ENCODE measurements at places on chromosomes 13 and 19. TPM values are rescaled to one million over a fixed set of nuclear protein-coding genes. Genes with fewer than 3 reads are reported as not detected.

GRCh38 chr19:46080561-46080960 lies 39.8 kb upstream of the IGFL4 start:
- peak; percentile 68 for DNase-seq

PROSER1 gene
- 35.9 TPM for total RNA-seq

- no peak for DNase-seq
These were observed 338 bp downstream of the RGCC start for GRCh38 chr13:41457589-41458186.

DNA sequence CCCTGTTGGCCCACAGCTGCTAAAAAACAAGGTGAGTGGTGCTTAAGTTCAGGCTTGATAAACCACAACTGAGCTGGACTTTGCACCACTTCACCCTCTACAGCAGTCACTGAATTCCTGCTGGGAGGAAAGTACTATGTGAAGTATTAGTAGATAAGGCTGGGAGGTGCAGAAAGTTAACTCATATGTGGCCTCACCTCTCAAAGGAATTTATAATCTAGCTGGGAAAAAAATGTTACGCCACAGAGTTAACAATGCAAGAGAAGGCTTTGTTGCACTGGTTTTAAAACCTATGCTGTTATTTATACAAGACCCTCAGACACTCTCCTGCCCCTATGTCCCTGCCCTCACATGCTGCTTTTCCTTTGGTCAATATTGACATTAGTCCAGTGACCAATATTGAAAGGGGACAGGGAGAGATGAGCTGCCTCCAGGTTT lies 60.9 kb downstream of the LIG4 start:
- DNase-seq, result no peak

GRCh38 chr19:18339723-18340122 lies 675 bp upstream of the PGPEP1 start:
- DNase-seq, result no peak

NUMBL gene
- 12.6 TPM for total RNA-seq

- DNase-seq, result peak; percentile 76
These were observed at the start of gene ANO8 for GRCh38 chr19:17334414-17335409. Gene ANO8 (minus strand): TSS chr19:17334855. CDS start chr19:17334670, 185 bp downstream.

MUC16 gene
- total RNA-seq, result 0.50 TPM

DNA sequence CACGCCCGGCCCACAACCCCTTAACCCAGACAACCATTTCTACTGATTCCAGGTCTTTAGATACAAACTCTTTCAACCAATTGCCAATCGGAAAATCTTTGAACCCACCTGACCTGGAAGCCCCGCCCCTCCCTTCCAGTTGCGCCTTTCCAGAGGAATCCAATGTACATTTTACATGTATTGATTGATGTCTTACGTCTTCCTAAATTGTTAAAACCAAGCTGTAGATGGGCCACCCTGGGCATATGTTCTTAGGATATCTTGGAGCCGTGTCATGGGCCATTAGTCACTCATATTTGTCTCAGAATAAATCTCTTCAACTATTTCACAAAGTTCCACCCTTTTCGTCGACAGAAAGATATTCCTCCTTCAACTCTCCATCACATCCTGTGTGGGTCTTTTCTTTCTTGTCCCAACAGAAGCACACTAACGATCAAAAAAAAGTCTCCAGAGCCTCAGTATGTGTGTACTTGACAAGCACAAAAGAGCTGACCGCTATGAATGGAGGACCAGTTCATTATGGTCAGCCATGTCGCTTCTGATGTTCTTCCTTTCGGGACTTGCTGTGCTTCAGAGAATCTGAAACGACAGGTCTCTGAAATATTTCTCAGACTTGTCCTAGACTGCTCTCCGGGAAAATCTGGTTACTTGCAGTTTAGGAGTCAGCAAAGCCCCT lies 601 bp upstream of the ZNF749 start:
- no peak for DNase-seq

CALR3 gene
- not detected for total RNA-seq

FGF22 gene
- total RNA-seq, result not detected

DNA sequence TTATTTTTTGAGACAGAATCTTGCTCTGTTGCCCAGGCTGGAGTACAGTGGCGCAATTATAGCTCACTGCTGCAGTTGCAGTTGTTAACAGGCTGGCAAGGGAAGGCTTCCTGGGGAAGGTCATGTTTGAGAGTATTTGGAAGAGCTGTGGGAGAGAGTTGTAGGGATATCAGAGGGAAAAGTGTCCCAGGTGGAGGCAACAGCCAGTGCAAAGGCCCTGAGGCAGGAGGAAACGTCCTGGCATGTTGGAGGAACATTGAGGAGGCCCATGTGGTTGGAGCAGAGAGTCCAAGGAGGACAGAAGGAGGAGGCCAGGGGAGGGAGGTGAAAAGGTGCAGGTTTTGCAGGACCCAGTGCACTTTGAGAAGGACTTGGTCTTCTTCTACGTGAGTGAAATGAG lies 2.2 kb upstream of the DUS3L start:
- no peak for DNase-seq

- DNase-seq, result peak; percentile 56
These were observed 20.3 kb downstream of the LNX2 start for GRCh38 chr13:27599845-27600553.

GRCh38 chr13:20716951-20717350 lies 13.5 kb downstream of the IL17D start:
- no peak for DNase-seq

DNA sequence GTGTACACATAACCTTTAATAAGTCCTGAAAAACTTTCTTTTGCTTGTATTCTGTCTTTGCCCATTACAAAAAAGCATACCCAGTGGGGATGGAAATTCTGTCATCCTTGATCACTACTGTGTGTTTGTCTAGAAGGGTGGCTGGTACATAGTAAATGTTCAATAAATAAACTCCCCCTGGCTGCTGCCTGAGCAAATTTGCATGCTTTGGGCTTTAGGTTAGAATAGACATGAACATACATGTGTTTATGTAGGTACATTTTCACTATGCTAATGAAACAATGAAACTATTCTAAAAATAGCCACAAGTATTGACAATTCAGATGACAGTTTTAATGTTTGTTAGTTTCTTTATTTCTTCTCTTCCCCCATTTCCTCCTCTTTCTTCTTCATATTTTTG lies 36.1 kb downstream of the TNFSF13B start:
- no peak for DNase-seq

GRCh38 chr13:35675651-35676050 lies 199.2 kb upstream of the MAB21L1 start:
- DNase-seq, result no peak

- no peak for DNase-seq
These were observed 178.6 kb downstream of the SHISA2 start for GRCh38 chr13:25873242-25873612.

DNA sequence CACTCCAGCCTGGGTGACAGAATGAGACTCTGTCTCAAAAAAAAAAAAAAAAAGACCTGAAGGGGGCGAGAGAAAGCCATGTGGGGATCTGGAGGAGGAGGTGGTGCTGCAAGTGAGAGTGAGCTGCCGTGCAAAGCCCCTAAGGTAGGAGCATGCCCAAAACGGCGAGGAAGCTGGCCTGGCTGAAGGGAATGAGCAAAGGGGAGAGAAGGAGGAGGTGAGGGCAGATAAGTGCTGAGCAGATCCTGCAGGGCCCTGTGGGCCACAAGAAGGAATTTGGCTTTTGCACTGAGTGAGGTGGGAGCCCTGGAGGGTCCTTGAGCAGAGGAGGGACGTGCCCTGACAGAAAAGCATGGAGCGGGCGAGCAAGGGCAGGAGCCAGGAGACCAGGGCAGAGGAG lies 19.4 kb upstream of the ADGRE5 start:
- no peak for DNase-seq

DNA sequence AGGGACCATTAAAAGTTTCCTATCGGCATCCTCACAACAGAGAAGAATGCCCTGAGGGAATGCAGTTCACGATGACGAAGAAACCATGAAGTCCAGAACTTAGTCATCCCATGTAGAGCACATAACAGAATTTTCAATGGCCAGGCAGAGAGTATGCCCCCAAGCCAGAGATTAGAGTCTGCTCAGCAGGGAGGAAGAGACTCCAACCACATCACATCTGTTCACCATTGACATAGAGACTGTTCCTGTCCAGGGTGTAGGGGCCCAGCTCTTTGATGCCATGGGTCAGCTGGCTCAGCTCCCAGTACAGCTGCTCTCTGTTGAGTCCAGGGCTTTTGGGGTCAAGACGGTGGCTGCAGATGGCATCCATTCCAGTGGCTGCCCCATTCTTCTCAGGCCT lies 68.2 kb downstream of the MBD3L1 start:
- no peak for DNase-seq

IGSF23 gene
- total RNA-seq, result not detected

GRCh38 chr13:76350399-76350798 lies 535.8 kb downstream of the KCTD12 start:
- no peak for DNase-seq

GRCh38 chr13:106362707-106363106 lies 172.8 kb downstream of the EFNB2 start:
- DNase-seq, result no peak

- peak; percentile 58 for DNase-seq
These were observed 2.6 kb upstream of the PRKCG start for GRCh38 chr19:53879140-53880081.

SMIM44 gene
- total RNA-seq, result 0.62 TPM

SPACA6 gene
- 12.6 TPM for total RNA-seq

DNA sequence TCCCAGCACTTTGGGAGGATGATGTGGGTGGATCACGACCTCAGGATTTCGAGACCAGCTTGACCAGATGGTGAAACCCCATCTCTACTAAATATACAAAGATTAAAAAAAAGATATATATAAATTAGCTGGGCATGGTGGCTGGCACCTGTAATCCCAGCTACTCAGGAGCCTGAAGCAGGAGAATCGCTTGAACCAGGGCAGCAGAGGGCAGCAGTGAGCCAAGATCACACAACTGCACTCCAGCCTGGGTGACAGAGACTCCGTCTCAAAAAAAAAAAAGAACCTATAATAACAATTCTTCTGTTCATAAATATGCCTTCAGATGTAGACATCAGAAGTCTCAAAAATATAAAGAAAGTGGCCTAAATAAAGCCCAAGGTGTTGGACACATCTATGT lies 7.6 kb downstream of the ZNF737 start:
- no peak for DNase-seq

PRTN3 gene
- total RNA-seq, result not detected

DNA sequence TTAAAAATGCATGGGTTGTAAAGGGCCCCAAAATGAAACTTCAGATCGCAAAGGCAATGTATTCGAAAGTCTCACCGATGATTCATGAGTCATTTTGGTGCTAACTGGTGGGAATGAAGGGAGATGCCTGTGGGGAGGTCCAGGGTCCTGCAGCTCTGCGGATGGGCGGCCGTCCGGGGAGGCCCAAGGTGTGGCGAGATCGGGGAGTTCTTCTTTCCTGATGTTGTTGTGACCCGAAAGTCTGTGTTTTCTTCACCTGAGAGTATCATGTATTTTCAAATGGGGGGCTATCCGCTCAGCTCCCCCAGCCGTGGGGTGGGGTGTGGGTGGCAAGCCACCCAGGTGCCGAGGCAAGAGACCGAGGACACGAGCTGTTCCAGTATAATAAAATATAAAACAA lies 36.5 kb downstream of the TFDP1 start:
- DNase-seq, result no peak

Measured in kidney epithelial cell (primary cell).